ENCODE measurements at places on chromosomes 11 and 22.

DNA sequence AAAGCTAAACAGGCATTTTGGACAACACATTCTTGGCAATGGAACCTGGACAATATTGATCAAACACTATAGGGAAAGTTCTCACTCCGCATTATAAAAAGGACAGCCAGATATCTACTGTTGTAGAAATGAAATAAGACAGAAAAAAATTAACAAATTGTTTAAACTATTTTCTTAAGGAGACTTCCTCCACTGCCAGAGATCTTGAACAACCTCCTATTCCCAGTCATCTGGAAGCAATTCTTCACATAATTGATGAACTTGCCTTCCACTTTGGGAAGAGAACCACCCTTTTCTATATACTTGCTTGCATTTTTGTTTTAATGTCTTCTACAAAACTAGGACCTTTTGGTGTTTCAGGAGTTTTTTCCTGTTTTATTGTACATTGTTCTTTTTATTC is 216.1 kb downstream of the CASP12 start:
- no peak for DNase-seq

DNA sequence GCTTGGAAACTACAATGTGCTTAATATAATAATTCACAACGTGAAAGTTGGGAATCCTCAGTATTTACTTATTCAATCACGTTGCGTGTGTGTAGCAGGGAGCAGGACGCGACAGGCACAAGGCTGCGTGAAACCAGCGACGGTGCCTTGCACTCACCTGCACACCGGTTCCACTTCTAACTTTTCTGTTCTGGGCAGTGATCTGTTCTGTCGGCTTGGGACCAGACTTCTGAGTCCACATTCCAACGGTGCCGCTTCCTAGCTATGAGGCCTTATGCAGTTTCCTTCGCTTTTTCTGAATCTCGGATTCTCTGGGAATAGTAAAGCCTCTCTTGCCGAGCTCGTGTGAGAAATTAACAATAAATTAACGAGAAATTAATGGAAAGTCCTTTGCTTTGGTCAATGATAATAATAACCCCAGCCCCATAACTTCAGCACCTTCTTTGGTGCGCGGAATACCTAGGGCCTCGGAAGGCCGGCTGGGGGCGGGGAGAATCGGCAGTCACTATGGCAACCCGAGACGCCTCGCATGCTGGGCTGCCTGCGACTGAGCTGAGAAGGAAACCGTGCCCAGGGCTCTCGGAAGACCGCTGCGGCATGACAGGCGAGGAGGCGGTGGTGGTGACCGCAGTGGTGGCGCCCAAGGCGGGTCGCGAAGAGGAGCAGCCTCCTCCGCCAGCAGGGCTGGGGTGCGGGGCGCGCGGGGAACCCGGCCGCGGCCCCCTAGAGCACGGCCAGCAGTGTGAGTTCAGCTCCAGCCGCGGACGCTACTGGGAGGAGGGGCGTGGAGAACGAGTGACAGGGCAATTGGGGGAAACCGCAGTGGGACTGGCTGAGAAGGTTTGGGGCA is at the start of gene C11orf97:
TSS of gene C11orf97 (plus strand) at position 530 of the 850 bp plus-strand sequence. CDS start at position 598, 68 bp downstream.
- DNase-seq = no peak

DNA sequence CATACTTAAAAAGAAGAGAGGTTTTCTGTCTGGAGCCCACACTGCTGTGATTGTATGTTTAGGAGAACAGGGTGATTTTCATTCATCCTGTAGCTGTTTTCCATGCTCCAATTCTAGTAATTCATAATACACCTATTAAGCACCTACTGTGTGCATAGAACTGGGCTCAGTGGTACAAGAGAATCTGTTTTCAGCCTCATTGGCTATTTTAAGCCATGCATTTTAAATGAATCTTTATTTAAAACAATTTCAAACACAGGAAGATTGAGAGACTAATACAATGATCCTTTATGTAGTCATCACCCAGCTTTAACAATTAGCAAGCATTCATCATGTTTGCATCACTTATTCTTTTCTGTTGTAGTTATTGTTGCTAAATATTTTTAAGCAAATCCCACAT is 86.2 kb downstream of the BDNF start:
- no peak for DNase-seq

GRCh38 chr22:25546751-25547150 is 17.7 kb upstream of the GRK3 start:
- DNase-seq = no peak

Measured in fibroblast of the aortic adventitia (primary cell).